Substantia nigra (tissue), 51 donors: ENCODE measurements at places on chromosomes 3 and 15.

DNA sequence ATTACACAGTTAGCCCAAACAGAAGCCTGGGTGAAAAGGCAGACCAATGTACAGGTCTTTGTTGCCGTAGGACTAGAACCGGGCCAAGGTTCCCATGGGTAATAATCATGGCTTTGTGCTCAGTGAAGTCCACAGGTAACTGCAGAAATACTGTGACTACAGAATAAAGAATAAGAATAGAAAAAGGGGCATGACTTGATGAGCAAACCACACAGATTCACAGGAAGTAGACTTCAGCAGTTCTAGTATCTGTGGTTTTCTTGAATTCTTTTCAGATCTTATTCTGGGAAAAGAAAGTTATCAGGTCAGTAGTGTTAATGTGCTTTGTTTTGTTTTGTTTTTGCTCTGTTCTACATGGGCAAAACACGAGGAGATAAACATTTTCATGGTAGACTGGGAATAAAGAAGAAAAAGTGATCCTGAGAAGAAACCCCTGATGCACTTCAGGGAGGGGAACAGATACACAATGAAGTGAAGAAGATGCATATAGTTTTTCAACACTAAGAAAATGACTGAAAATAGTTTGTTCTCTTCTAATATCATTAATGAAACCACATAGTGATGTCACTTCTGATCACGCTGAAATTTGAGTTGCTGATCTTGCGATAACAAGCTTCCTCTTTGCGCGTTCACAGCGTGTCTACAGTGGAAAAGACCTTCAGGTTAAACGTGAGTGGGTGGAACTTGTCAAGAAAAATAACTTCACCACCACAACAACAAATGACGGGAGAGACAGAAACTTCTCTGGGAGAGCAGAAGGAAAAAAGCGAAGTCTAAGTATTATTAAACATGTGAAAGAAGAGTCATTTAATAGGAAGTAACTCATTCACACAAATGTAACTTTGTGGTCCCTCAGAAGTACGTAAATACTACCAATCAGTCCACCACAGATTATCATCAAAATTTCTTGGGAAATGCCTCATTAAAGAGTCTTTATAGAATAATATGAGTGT is 315.8 kb upstream of the SATB1 start:
- DNase-seq, result no peak

- DNase-seq, result peak; percentile 56
Measured at GRCh38 chr3:39937315-39937714, 127.9 kb downstream of the MYRIP start.

GRCh38 chr15:40252438-40253166 is 13.7 kb downstream of the PAK6 start:
- DNase-seq, result no peak

GRCh38 chr3:133367403-133367802 is 32.5 kb upstream of the BFSP2 start:
- DNase-seq, result no peak

- DNase-seq, result no peak
Measured at GRCh38 chr15:63596676-63597037, 530 bp upstream of the FBXL22 start.

DNA sequence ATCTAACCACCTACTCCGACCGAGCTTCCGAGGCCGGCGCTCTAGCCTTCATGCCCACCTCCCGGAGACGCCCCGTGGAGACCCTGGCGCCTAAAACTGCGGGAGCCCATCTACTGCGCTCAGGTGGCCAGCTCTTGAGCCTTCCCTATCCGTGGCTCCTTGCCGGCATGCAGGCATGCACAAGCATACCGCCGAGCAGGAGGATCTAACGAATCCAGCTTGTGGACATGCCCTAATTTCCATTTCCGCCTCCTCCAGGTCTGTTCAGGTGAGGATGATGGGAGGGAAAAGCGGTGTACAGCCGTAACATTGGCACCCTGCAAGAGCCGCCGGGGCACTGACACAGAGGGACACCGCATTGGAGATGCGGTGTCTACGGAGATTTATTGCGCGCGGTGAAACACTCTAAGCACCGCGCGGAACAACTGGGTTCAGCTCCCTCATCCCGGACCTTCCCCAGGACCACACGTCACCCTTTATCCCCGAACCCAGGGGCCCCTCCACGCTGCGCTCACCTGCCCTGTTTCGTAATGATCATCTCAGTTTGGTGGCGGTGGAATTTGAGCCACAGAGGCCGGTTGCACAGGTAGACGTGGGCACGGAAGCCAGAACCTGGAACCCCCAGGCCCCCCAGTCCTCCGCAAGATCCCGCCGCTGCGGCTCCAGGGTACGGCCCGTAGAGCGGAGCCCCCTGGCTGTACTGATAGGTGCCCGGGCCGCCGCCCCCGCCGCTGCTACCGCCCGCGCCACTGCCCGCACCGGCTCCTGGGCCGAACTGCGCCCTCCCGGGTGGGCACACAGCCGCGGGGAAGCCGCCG is 1.0 kb downstream of the EOMES start:
- DNase-seq, result no peak

GRCh38 chr3:163622384-163622783 is 1455.9 kb downstream of the SI start:
- no peak for DNase-seq

DNA sequence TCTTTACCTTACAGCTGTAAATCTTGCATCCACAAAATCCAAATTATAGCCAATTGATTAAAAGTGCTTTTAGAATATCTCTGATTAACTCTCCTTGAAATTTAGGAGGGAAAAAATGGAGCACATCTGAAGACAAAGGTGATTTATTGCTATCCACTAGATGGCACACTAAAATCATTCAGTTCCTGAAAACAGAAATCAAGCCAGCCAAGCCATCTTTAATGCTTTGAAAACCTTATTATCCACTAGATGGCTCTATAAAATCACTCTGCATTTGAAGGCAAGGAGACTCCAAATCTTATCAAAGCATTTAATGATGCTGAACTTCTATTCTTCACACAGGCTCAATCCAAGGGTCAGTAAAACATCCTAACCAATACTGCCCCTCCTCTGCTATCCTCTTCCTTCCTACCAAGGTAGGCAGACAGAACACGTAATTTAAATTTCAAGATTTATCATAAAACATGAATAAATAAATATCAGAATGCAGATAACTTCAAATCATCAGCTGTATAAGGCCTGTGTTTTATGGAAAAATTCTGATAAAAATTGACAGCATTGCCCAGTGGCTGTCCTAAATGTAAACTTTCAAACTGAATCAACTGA is 48.4 kb downstream of the GOLIM4 start:
- DNase-seq, result no peak

- DNase-seq, result no peak
Measured at GRCh38 chr3:33364531-33365128, 75.6 kb downstream of the UBP1 start.

DNA sequence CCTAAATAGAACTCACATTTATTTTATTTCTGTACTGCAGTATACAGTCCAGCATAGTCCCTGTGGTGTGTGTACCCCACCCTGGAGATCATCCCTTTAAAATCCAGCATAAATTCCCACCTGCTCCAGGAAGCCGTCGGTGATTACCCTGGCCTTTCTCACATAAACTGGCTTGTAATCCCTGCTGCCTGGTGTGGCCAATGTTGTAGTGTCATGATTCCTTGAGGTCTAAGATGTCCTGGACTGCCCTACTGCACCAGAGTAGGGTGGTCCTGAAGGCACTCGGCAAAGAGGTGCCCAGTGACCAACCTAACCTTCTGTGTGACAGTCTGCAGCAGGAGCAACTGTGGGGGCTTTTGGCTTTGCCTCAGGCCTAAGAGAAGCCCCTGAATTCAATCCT is 58.9 kb downstream of the ITGA11 start:
- DNase-seq, result no peak

- no peak for DNase-seq
Measured at GRCh38 chr3:132344666-132345280, 27.6 kb downstream of the ACP3 start.

DNA sequence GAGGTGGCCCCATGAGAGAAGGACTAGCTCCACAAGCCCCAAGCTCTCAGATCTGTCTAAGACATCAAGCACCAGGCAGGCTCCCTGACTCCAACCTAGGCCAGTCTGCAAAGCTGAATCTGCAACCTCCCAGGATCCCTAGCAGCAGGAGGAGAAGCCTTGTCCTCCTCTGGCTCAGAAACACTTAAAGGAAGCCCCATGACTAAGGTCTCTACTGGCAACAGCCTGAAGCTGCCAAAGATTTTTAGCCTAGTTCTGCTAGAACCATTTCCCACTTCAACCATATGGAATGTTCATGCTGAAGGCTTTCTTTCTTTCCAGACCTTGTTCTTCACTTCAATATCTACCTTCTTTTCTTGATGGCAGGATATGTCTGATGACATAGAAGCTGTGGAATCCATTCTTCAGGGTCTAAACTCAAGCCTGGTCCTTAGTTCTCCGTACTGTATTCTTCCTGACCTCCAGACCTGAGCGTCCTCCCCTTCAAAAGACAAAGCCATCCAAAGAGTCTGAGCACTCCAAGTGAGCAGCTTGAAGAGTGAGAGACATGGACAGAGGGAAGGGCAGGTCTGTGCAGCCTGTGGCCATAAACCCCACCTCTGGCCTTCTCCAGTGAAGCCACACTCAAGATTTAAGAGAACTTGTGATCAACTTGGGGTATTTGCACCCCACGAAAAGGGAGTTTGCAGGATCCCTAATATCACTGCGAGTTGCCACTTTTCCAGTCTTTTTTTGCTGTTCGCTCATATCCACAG is 23.1 kb downstream of the SST start:
- no peak for DNase-seq

- no peak for DNase-seq
Measured at GRCh38 chr3:167844528-167844927, 109.0 kb downstream of the SERPINI1 start.

DNA sequence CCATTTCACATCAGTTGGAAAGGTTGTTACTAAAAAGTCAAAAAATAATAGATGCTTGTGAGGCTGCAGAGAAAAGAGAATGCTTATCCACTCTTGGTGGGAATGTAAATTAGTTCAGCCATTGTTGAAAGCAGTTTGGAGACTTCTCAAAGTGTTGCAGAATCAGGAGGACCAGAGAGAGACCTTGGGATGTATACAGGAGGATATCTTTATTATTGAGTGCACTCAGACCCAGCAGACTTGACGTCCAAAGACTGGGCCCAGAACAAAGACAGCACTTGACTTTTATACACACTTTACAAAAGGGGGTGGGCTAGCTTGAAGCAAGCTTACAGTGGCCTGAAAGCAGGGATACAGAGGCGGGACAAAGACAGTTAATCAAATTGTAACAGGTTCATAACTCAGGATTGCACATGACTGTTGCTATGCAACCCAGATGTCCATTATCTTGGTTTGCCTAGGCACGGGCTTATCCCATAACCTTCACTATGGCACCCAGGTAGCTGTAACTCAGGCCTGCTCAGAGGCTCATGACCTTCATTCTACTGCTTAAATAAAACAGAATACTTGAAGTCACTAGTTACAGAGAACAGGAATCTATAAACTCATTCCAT is 127.7 kb downstream of the SPATA16 start:
- no peak for DNase-seq

DNA sequence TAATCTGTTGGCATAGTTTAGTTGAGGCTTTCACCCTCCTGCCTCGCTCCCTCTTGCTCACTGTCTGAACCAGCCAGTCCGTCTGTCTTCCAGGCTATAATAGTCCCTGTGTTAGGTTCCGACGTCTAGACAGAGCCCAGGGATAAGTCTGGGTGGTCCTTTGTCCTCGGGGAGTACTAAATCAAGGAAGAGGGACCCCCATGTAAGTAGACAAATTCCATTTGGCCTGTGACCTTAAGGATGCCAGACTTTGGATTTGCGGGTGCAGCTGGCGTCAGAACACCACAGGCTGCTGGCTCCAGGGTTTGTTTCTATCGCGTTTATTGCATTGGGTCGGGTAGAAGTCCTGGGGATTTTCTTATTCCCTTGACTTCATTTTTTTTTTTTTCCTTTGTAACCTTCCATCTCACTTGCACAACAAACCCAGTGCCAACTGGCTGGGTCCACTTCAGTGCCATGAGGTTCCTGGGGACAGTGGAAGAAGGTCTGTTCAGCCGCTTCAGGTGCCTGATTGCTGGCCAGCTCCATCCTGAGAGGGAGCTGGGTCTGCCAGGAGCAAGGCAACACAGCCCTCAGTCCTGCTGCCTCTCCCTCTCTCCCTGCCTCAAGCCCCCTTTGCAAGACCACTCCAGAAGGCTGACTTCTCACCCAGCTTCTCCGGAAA is 95.4 kb upstream of the KLHL25 start:
- peak; percentile 72 for DNase-seq
